ENCODE measurements at places on chromosomes 6 and 20. TPM values are rescaled to one million over a fixed set of nuclear protein-coding genes. Genes with fewer than 3 reads are reported as not detected.
A peak's percentile ranks its signal among the peaks of the same experiment; 100 is the strongest.

- no peak for DNase-seq
These were observed 143.6 kb upstream of the GJE1 start for GRCh38 chr6:141988954-141989705.

GRCh38 chr6:111254004-111254778 is 166.9 kb downstream of the SLC16A10 start:
- DNase-seq, result no peak

- DNase-seq, result no peak
These were observed 2.5 kb upstream of the SLCO4A1 start for GRCh38 chr20:62639765-62640164.

- no peak for DNase-seq
These were observed 228.9 kb upstream of the ZNF217 start for GRCh38 chr20:53822534-53822933.

DNA sequence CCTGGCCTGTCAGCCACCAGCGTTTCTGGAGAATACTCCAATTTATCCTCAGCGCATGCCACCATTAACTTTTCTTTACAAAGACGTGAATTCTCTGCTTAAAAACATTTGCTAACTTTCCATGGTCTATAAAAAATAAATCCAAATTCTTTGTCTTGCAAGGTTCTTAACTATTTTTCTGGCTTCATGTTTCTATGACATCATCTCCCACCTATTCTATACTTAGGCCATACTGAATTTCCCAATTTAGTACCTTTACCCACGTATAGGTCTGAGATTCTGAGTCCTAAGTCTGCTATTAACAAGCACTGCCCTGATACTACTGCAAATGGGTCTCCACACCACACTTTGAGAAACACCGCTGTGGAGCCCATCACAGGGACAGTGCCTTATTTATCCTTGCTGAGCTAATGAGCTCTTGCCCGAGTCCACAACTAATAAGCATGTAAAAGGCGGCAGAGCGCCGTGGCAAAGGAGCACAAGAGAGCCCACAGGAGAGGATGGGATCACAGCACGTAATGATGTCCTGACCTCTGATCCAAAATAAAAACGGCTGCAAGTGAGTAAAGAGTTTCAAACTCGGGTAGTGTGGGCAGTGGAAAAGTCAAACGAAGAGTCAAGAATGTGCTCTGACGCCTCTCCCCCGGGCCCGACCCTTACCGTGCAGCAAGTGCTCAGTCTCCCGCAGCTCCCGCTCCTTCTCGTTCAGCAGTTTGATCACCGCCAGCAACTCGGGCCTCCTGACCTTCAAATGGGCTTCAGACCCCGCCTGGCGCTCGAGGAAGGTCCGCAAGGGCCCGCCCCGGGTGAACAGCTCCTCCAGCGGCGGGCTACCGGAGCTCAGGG is 519 bp downstream of the MTRF1L start:
- DNase-seq, result peak; percentile 13

DNA sequence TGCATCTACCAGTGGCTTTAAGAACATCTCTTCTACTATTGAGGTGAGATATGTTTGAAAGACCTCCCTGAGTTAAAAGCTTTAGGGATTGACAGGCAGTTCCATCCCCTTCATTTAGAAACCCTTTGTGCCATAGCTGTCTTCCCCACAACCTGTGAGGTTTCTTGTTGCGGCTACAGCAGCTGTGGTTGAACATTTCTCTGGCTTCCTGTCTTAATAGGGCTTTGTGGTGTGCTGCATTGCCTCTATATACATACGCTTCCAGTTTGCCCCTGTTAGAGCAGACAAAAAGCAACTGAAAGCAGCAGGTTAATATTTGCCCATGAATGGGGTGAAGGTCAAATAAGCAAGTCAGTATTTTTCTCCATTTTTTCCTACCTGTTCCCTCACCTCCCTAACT is 210.2 kb downstream of the TMEM200A start:
- no peak for DNase-seq

- DNase-seq, result no peak
These were observed 52.5 kb downstream of the ARHGAP18 start for GRCh38 chr6:129657483-129657882.

- no peak for DNase-seq
These were observed 3.0 kb upstream of the PRDM13 start for GRCh38 chr6:99603421-99604165.

- no peak for DNase-seq
These were observed 78.7 kb downstream of the TMEM170B start for GRCh38 chr6:11616200-11616611.

DNA sequence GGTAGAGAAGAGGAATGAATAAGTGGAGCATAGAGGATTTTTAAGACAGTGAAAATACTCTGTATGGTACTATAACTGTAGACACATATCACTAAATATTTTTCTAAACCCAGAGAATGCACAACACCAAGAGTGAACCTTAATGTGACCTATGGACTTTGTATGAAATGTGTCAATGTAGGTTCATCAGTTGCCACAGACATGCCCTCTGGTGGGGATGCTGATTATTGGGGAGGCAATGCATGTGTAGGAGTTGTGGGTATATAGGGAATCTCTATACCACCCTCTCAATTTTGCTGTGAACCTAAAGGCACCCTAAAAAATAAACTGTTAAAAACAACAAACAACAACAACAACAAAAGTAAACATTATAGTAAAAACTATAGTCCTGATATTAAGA is 293.7 kb downstream of the RNF144B start:
- DNase-seq, result no peak

The TCP11 gene
- not detected for total RNA-seq

The PSORS1C2 gene
- not detected for total RNA-seq

The LST1 gene
- total RNA-seq, result 0.73 TPM

All from cerebellum (tissue), 4 donors.